ENCODE measurements at places on chromosomes 6 and 20.

GRCh38 chr6:42010185-42010891, 40.0 kb upstream of the TAF8 start:
- DNase-seq = no peak

GRCh38 chr20:56689852-56690485, 60.9 kb downstream of the TFAP2C start:
- no peak for DNase-seq

- DNase-seq = no peak
Observed at GRCh38 chr6:161115468-161115867, 123.9 kb downstream of the MAP3K4 start.

DNA sequence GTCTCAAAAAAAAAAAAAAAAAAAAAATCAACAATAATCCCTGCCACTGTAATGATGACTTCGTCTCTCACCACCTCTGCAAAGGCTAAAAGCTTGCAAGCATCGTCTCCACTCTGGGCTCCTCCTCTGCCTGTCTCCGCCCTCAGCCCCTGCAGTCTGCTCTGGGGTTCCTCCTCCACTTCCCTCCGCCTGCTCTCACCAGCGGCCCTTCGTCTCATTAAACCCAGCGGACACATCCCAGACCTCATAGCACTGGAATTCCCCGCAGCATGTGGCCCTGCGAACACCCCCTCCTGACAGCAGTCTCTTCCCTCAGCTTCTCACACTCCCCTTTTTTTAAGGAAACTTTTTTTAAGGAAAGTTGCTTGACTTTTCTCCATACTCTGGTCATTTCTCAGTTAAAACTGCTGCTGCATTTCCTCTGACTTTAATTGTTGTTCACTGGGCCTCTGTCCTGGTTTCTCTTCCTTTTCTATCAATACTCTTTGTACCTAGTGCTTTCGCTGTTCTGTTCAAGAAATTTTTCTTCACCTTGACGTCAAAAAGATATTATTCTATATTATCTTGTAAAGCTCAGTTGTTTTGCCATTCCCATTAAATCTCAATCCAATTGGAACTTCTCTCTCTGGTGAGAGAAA, 70.9 kb upstream of the PLEKHG1 start:
- DNase-seq = no peak

- DNase-seq = no peak
Observed at GRCh38 chr6:110990840-110991576, 9.2 kb downstream of the RPF2 start.

Measured in stimulated activated CD8-positive, alpha-beta memory T cell treated with anti-CD3 and anti-CD28 coated beads, Interleukin-7, amount 100 ng/mL, for 1 hour (primary cell).